ENCODE measurements at places on chromosomes 2 and 18. TPM values are rescaled to one million over a fixed set of nuclear protein-coding genes. Genes with fewer than 3 reads are reported as not detected.

The FSHR gene
- not detected for total RNA-seq

The KRCC1 gene
- 24.8 TPM for total RNA-seq

The TBR1 gene
- total RNA-seq: not detected

The ITGB6 gene
- total RNA-seq: 0.15 TPM

The CCL20 gene
- not detected for total RNA-seq

The ALPP gene
- total RNA-seq: under 0.01 TPM

The CTAGE1 gene
- not detected for total RNA-seq

The TGOLN2 gene
- total RNA-seq: 133 TPM

The CAVIN2 gene
- total RNA-seq: 21.0 TPM

The TMEFF2 gene
- 2.8 TPM for total RNA-seq

The NHEJ1 gene
- 28.3 TPM for total RNA-seq

The NRP2 gene
- 18.5 TPM for total RNA-seq

The TSPYL6 gene
- under 0.01 TPM for total RNA-seq

The HOXD13 gene
- not detected for total RNA-seq

The NEU2 gene
- not detected for total RNA-seq

The SNTG2 gene
- not detected for total RNA-seq

The TXNDC2 gene
- under 0.01 TPM for total RNA-seq

The EPB41L3 gene
- 56.6 TPM for total RNA-seq

The MYL1 gene
- not detected for total RNA-seq

The VWA3B gene
- not detected for total RNA-seq

The STRADB gene
- 55.1 TPM for total RNA-seq

The CCT7 gene
- total RNA-seq: 411 TPM

The ANKRD30BL gene
- not detected for total RNA-seq

The UGT1A3 gene
- not detected for total RNA-seq

The STK25 gene
- 202 TPM for total RNA-seq

The CNDP1 gene
- total RNA-seq: not detected
